Astrocyte of the hippocampus (primary cell): ENCODE measurements at places on chromosomes 11 and 22.
A peak's percentile ranks its signal among the peaks of the same experiment; 100 is the strongest.

GRCh38 chr11:108135845-108136544, 14.6 kb downstream of the ACAT1 start:
- DNase-seq = peak; percentile 23

- no peak for DNase-seq
These were observed 129.4 kb downstream of the TENM4 start for GRCh38 chr11:79311461-79311860.

DNA sequence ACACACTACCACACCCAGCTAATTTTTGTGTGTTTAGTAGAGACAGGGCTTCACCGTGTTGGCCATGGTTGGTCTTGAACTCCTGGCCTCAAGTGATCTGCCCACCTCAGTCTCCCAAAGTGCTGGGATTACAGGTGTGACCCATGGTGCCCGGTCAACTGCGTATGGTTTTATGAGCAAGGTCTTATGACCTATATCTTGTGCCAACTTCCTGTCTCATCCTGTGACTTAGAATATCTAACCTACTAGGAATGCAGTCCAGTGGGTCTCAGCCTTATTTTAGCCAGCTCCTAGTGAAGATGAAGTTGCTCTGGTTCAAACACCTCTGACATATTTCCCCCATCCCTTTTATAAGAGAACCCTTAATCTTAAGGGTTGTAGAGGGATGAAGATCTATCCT, 66.1 kb upstream of the OR5AN1 start:
- DNase-seq = no peak

DNA sequence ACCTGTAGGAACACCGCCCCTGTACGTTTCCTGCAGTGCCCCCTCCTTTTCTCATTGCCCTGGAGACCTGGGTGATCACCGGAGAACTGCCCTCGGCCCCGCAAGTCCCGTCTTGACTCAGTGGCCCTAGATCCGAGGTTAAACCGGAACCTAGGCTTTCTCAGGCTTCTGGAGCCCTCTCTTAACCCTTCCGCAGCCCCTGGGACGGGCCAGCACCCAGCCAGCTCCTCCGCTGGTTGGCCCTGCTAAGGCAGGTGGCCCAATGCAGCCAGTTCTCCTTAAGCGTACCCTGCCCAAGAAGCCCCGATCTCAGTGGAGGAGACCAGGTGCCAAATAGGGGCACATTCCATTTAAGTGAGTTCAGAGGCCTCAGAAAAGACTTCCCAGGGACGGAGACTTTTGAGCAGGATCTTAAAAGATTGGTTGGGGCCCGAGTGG, 776 bp downstream of the NLRX1 start:
- DNase-seq = peak; percentile 78

GRCh38 chr22:45424241-45424731, 10.8 kb downstream of the RIBC2 start:
- DNase-seq = no peak
